ENCODE measurements at places on chromosomes 5 and 9.

DNA sequence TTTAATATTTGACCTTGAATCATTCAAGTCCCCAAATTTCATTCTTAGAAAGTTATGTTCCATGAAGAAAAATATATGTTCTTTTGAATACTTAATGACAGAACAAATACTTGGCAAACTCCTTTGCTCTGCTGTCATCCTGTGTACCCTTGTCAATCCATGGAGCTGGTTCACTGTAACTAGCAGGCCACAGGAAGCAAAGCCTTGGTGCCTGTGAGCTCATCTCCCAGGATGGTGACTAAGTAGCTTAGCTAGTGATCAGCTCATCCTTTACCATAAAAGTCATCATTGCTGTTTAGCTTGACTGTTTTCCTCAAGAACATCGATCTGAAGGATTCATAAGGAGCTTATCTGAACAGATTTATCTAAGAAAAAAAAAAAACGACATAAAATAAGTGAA lies 65.4 kb downstream of the WDR41 start:
- no peak for DNase-seq

- peak; percentile 26 for DNase-seq
These were observed 1.4 kb downstream of the NR6A1 start for GRCh38 chr9:124769549-124770358.

- DNase-seq, result peak; percentile 86
These were observed 117.2 kb downstream of the RXRA start for GRCh38 chr9:134443174-134444037.

DNA sequence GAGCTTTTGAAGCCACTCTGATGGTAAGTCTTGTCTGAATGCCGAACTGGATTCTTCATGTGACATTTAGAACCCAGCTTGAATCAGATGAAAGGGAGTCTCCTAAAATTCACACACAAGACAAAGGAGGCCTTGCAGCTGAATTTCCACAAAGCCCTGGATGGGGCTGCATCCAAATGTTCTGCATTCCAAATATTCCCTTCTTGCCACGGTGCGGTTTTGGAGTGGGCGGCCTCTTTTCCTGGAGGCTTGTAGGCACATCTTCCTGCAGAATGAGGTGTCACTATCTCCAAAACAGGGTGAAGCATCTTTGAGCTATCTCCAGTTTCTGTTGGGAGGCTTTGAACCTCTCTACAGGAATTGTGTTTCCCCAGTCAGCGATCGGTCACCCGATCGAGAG lies 342.7 kb downstream of the ARHGEF28 start:
- no peak for DNase-seq

- no peak for DNase-seq
These were observed 3.5 kb upstream of the WDR38 start for GRCh38 chr9:124849801-124850200.

GRCh38 chr9:69931340-69931739 lies 110.7 kb downstream of the CFAP95 start:
- no peak for DNase-seq

GRCh38 chr5:100448111-100448528 lies 87.1 kb upstream of the FAM174A start:
- no peak for DNase-seq

GRCh38 chr9:131627648-131628458 lies 82.5 kb downstream of the PRRT1B start:
- DNase-seq, result peak; percentile 73

DNA sequence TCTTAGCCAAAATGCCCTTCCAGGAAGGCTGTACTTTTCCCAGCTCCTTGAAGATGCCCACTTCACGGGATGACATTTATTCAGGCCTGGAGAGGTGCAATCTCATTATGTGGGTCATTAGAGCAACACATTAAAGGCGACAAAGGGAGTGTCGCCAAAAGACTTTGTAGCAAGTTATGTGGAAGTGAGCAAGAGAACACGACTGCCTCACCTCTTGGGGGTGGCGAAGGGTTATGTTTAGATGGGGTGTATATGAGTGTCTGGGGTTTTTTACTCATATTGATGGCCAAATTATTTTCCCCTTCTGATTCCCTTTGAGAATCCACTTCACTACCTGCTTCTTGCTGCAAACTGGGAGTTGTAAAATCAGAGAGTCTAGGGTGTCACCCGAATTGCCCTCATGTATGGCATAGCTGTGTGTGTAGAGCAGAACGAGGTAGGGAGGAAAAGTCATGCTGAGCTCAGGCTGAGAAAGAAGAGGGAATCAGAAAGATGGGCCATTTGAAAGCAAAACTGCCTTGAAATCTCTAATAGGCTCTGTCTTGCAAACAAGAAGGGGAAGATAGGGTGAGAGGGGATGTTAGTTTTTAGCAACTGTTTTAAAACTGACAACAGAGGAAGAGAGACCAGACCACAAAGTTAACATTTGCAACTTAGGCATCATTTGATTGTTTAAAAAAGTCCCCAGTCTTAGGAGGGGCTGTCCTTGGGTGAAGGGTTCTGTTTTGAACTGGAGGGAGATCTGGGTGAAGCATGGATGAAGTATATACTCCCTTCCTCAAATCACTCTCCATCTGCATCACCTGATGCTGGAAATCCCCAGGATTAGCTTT lies 97.1 kb upstream of the IL12B start:
- DNase-seq, result no peak

DNA sequence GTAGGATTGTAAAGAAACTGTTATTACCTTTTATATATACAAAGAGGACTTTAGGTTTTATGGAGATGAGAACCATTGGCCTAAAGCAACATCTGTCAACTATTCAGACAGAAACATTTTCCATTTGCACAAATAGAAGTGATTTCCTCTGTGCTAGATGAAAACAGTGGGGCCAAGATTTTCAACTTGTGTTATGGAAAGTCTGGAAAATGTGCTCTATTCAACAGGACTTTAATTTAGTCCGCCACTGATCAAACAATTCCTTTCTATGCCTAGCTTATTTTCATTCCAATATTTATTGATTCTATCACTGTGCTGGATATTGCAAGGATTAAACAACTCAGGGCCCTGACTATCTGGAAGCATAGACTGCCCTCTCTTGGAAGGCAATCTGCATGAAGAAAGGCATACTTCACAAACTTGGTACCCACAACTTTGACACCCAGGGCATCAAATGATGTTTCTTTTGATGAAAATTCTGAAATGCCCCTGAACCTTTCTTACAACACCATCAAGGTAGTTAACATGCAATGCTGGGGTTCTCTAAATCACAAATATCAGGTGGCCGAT lies 126.6 kb upstream of the HMHB1 start:
- DNase-seq, result no peak

- no peak for DNase-seq
These were observed 105.0 kb upstream of the PRSS3 start for GRCh38 chr9:33690143-33690933.
